Urothelium cell line (cell line): ENCODE measurements at places on chromosomes 3 and 15.

DNA sequence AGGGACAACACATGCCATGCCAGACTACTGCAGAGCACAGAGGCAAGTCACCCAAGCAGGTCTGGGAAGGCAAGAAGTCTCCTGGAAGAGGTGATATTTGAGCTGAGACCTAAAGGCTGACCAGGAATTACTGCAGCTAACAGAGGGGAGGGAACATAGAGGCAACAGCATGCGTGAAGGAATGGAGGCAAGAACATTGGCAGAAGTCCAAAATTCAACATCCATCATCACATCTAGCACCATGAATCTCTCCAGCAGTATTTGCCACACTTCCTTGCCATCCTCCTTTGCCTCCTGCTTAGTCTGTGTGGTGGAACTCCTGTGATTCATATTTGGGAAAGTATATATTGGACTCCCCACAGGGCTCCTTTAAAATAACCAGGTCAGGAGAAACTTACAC is 870 bp upstream of the TSEN2 start:
- no peak for DNase-seq

DNA sequence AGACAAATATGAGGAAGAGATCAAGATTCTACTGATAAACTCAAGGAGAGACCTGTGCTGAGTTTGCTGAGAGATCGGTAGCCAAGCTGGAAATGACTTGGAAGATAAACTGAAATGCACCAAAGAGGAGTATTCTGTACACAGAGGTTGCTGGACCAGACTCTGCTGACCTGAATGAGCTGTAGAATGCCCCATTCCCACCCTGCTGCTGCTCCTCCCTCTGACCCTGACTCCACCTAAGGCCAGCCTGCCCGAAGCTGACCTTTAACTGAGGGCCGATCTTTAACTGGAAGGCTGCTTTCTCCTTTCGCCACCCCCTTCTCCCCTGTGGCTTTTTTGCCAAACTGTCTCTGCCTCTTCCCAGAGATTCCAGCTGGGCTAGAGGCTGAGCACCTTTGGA is 34.6 kb downstream of the CDIN1 start:
- DNase-seq: no peak

- DNase-seq: no peak
Measured at GRCh38 chr15:28961391-28961790, 75.6 kb downstream of the APBA2 start.

- DNase-seq: no peak
Measured at GRCh38 chr3:123712077-123712860, 127.4 kb upstream of the HACD2 start.

- DNase-seq: peak; percentile 48
Measured at GRCh38 chr3:156787926-156788663, 38.1 kb upstream of the LEKR1 start.

DNA sequence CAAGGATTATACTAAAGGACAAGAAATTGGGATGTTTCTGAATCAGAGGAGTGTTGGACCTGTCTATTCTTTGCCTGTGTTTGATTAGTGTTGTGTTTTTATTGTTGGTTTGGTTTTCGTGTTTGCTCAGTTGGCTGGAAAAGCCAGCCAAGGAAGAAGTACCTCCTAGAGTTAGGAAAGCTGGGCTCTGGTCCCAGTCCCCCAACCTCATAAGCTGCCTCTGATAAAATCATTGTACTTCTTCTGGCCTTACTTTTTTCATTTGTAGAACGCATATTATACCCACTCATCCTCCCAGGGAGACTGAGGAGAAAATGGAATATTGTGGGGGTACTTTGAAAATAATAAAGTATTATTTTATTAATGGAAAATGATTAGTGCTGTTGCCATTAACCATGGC is 177.4 kb upstream of the TRIM42 start:
- no peak for DNase-seq

GRCh38 chr3:135633078-135633477 is 332.4 kb upstream of the PPP2R3A start:
- DNase-seq: no peak

- DNase-seq: no peak
Measured at GRCh38 chr3:197746801-197747237, 2.9 kb upstream of the FYTTD1 start.

DNA sequence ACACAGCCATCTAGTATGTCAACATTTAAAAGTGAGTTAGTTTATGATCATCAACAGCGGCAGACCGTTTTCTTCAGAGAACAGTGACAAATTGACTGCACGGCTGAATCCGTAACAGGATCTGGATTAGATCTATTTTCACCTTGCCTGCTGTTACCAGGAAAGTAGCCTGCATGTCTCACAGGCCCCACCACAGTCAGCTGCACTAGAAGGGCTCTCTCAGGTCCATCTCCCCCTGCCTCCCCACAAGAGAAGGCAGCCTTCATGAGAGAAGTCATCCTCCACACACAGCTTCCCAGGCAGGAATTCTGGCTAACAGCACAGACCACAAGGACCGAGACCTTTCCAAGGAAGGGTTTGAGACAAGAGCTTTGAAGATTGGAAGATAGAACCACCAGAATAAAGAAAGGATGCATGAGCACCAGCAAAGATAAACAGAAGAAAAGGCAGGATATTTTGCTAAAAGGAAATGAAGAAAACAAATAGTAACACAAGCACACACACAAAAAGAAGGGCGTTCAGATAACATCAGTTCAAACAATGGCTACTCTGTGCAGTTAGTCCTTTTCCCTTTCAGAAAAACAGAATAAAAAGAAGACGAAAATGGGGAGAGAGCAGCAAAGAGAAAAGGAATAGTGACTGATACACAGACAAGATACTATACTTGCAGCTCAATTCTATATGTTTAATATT is 127.5 kb downstream of the SNRK start:
- DNase-seq: no peak

DNA sequence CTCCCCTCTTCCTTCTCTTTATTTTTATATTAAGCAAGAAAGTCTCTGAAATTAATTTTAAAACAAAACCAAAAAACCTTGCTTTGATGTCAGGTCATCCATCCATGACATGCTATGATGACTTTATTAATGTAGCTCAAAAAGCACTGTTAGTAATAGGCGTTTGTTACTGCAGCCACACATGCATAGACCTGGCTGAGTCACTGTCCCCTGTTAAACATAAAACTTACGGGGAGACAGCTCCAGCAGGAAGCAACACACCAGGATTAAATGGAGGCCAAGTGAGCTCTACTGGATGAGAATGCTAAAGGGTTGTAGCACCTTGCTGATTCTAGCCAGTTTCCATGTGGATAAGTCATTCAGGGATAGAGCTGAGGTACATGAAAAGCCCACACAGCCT is 661.1 kb downstream of the MAGI1 start:
- DNase-seq: no peak

DNA sequence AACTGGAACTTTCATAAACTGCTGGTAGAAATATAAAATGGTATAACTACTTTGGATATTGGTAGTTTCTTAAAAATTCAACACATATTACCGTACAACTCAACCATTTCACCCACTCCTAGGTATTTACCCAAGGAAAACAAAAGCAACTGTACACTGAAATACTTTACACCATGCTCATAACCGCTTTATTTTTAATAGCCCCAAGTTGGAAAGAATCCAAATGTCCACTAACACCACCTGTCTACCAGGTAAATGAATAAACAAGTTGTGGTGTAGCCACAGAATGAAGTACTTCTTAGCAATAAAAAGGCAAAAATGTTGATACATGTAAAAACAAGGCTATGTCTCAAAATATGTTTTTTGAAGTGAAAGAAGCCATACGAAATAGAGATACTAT is 215.9 kb upstream of the PEX5L start:
- no peak for DNase-seq

GRCh38 chr3:30502051-30502741 is 104.2 kb upstream of the TGFBR2 start:
- DNase-seq: no peak

- no peak for DNase-seq
Measured at GRCh38 chr3:129068291-129068886, 7.8 kb downstream of the GP9 start.

- peak; percentile 18 for DNase-seq
Measured at GRCh38 chr3:66812136-66812535, 186.0 kb upstream of the KBTBD8 start.

DNA sequence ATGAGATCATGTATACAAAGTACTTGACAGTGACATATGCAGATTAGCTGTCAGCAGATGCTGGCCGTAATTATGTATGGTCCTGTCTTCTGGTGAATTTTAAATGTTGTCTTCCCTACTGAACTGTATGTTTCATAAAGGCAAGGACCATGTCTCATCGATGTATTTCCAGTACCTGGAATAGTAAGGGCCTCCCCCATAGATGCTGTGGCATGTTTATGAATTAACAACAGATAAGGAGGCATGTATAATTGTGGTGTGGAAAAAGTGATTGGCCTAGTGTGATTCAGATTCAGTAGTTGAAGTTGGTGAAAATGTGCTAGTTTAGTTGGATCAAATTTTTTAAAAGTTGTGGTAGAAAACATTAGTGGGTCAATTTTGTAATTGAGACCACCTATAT is 202.7 kb upstream of the SLC2A2 start:
- DNase-seq: no peak

DNA sequence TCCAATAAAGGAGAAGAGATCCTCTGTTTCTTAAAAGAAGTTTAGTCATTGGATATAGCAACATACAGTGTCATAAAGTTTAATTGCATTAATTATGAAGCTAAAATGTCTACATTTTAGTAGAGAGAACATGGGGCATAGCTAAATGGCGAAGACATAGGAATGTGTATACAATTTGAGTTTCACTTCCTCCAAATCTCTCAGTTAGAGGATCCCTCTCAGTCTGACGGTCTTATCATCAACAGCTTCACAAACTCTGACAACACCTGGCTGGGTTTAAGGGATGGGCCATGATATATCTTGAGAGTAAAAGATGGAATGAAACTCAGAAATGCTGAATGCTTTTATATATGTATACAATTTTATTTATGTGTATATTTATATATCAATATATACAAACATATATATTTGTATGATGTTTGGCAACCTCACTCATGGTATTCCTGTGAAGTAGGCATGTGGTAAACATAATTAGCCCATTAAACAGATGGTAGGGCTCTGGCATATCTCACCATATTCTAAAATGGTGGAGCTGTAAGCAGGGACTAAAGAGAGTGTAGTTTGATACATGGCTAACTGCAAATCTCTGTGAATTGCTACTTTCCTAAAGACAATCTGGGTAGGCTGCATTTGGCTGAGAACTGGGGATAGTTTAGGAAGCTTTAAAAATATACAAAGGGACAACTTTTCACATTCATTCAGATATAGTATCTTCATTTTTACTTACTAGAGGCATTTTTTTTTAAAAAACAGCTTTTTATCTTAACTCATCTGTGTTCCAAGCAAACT is 111.6 kb downstream of the TIGIT start:
- DNase-seq: no peak

- DNase-seq: no peak
Measured at GRCh38 chr3:18194431-18194830, 230.7 kb downstream of the SATB1 start.

DNA sequence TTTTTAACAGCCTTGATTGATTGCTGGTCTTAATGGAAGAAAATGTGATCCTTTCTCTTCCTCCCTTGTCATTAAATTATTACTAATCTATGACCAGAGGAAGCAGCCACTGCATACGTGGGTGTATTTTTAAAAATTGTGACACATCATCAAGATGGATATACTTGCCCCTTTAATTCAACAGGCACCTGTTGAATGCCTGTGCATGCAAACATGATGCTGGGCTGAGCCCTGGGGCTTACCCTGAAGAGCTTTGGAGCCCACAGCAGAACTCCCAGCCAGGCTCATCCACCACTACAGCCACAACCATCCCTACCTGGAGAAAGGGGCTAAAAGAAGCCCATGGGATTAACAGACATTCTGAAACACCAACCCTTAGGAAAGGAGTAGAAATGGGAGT is 297.2 kb upstream of the CTDSPL start:
- no peak for DNase-seq

GRCh38 chr15:39583596-39584265 is 2.9 kb downstream of the THBS1 start:
- peak; percentile 62 for DNase-seq

GRCh38 chr3:133440652-133441051 is 40.8 kb downstream of the BFSP2 start:
- DNase-seq: no peak

GRCh38 chr3:71628522-71628921 is 45.0 kb upstream of the FOXP1 start:
- DNase-seq: no peak

GRCh38 chr15:87477737-87478686 is 778.5 kb downstream of the NTRK3 start:
- peak; percentile 78 for DNase-seq

GRCh38 chr3:50147861-50148260 is 7.3 kb upstream of the SEMA3F start:
- DNase-seq: no peak

DNA sequence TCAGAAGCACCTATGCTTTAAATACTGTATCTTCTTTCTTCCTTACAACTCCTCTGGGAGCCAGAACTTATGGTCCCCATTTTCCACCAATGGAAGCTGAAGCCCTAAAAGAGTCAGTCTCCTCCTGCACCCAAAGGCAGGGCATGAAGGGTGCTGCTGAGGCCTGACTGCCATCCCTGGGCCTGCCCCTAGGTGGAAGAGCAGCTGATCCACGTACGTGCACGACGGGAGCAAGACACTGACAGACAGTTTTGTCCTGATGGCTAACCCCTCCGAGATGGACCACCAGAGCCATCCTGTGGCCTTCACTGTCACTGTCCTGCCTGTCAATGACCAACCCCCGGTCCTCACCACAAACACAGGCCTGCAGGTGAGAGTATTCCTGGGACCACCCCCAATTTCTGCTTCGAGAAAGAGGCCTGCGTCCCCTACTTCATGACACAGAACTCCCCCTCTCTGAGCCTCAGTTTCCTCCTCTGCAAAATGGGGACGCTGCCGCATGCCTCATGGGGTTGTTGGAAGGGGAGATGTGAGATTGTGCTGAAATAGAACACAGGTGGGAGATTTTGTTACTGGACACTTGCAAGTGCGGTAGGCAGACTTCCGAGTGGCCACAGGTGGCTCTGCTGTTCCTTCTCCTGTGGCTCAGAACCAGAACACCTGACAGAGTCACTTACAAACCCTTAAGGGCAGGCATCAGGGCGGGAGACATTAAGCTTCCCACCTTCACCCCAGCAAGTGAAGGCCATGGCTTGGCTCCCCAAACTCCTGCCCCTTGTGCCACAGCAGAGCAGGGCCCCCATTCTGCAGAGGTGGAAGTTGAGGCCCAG is 175.4 kb downstream of the TBC1D2B start:
- no peak for DNase-seq

- DNase-seq: peak; percentile 98
Measured at GRCh38 chr3:184320104-184320445, 5.7 kb downstream of the EIF4G1 start.

- DNase-seq: no peak
Measured at GRCh38 chr3:131072099-131072559, 45.5 kb downstream of the NEK11 start.

GRCh38 chr3:143832433-143832832 is 15.8 kb downstream of the SLC9A9 start:
- no peak for DNase-seq

DNA sequence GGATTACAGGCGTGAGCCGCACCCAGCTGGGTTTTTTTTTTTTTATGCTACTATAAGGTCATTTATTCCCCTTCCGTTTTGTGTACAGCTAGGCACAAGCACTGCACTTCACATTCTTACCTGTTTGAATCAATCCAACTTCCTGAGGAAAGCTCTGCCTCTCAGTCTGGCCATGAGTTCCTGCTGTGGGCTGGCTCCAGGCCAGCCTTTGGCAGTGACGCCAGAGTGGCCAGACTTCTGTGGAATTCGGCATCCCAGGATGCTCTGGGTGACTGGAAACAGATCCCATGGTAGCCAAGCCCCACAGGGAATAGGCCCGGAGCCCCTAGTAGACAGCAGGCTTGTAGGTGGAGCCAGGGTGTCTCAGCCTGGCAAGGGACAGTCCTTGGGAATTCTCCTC is 21.5 kb upstream of the TIMP4 start:
- peak; percentile 89 for DNase-seq
